ENCODE measurements at places on chromosomes 6 and 20. TPM values are rescaled to one million over a fixed set of nuclear protein-coding genes. Genes with fewer than 3 reads are reported as not detected.

- no peak for DNase-seq
- H3K36me3 ChIP-seq: no peaks in the 10 kb centered on the region
- no peak overlapping the region for H3K27ac ChIP-seq
These were observed 343.4 kb downstream of the CDC5L start for GRCh38 chr6:44730771-44731391.

DNA sequence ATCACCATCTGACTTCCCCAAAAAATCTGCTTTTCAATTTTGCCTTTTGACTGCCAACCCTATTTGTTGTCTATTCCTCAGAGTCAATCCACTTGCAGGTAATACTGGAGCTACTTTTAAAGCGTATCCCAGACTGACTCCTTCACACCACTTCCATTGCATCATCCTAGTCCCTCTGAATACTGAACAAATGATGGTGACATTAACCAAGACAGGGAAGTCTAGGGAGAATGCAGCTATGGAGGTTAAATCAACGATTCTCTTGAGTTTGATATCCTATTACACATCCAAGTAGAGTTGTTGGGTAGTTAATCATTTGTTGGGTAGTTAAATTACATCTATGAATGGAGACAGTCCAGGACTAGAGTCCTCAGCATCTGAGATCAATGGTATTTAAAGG is 2.0 kb downstream of the OGFRL1 start:
- peak overlapping the region; percentile 83 for H3K4me3 ChIP-seq
- DNase-seq: no peak
- H3K27me3 ChIP-seq: no peaks in the 10 kb centered on the region
- H3K36me3 ChIP-seq: peaks cover 6% of the 10 kb centered on the region

- H3K4me1 ChIP-seq: no peaks in the 10 kb centered on the region
- no peaks in the 10 kb centered on the region for H3K36me3 ChIP-seq
- no peak overlapping the region for H3K4me3 ChIP-seq
- peaks cover 41% of the 10 kb centered on the region for H3K27me3 ChIP-seq
- H3K27ac ChIP-seq: no peak overlapping the region
These were observed 156.7 kb upstream of the PMEPA1 start for GRCh38 chr20:57866250-57867106.

DNA sequence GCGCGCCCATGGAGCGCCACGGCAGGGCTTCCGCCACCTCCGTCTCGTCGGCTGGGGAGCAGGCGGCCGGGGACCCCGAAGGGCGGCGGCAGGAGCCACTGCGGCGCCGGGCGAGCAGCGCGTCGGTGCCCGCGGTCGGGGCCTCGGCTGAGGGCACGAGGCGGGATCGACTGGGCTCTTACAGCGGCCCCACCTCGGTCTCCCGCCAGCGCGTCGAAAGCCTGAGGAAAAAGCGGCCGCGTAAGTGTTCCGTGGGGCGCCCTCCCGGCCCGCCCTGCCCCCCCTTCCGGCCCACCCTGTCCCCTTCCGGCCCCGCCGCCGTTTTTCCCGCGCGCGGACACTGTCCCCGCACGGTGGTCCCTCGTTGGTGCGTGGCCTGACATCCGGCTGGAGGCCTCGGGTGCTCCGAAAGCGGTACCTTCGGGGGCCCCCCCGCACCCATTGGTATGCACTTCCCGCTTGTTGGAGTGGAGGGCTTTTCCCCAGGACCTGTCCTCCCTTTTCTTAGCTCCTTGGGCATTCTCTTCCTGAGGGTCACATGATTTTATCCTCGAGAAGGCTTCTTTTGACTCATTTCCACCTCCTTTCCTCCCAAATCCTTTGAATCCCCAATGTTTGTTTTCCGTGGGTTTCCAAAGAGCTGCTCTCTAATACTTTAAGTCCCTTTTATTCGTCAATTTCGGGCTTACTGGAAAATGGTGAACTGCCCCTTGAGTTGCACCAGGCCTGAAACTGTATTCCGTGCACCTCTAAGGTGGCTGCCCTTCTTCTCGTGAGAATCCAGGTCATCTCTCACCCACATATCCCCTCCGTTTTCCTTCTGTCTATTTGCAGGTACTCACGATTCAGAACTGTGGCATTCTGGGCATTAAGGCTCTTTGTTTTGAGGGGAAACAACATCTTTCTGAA is 556 bp downstream of the PANK2 start:
- H3K36me3 ChIP-seq: peaks cover 5% of the 10 kb centered on the region
- peak overlapping the region; percentile 81 for H3K4me3 ChIP-seq
- H3K27ac ChIP-seq: peak overlapping the region; percentile 95
- no peaks in the 10 kb centered on the region for H3K27me3 ChIP-seq
- H3K4me1 ChIP-seq: peaks cover 70% of the 10 kb centered on the region

GRCh38 chr6:2988094-2988425 is 11.6 kb upstream of the NQO2 start:
- H3K36me3 ChIP-seq: no peaks in the 10 kb centered on the region
- peak overlapping the region; percentile 100 for H3K27ac ChIP-seq

DNA sequence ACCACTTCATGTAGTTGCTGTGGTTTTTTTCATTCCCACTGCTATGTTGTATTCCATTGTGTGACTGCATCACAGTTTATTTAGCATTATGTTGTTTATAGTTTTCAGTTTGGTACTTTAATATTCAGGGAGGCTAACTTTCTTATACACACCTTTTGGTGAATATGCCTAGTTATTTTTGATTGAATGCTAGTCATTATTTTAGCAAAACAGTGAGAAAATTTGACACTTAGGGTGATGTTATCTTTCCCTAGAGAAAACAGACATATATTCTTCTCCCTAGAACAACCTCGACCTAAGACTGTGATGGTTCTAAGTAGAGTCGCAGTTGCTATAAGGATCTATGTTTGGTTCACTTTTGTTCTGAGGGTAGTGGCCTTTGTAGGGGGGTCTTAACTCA is 120.8 kb upstream of the B3GAT2 start:
- H3K4me1 ChIP-seq: peaks cover 28% of the 10 kb centered on the region
- no peaks in the 10 kb centered on the region for H3K36me3 ChIP-seq
- no peaks in the 10 kb centered on the region for H3K27me3 ChIP-seq
- no peak for DNase-seq
- H3K27ac ChIP-seq: no peak overlapping the region
- no peak overlapping the region for H3K4me3 ChIP-seq

The CSTF1 gene
- 16.9 TPM for total RNA-seq

The SLC22A2 gene
- total RNA-seq: not detected

DNA sequence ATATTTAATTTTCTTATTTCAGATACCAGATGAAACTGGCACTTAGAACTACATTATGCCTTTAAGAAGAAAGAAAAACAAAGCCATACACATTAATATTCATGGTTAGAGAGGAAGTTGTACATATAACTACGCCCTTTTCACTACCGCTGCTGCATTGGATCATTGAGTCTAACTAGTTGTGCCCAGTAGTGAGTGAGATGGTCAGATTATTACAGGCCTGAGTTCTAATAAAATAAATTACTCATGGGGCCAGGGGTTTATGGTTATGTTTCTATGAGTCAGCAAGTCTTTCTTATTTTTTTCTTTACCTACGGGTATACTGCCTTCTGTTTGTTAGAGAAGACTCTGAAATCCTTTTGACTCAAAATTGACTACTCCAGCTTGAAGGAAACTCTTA is 11.5 kb downstream of the RIOK1 start:
- peaks cover 96% of the 10 kb centered on the region for H3K36me3 ChIP-seq
- H3K27me3 ChIP-seq: no peaks in the 10 kb centered on the region
- no peak overlapping the region for H3K4me3 ChIP-seq
- H3K27ac ChIP-seq: no peak overlapping the region

- peaks cover 31% of the 10 kb centered on the region for H3K36me3 ChIP-seq
- peaks cover 17% of the 10 kb centered on the region for H3K4me1 ChIP-seq
- no peaks in the 10 kb centered on the region for H3K27me3 ChIP-seq
- DNase-seq: peak; percentile 68
- peak within 1 kb of the TSS; percentile 70 for H3K27ac ChIP-seq
- peak within 1 kb of the TSS; percentile 71 for H3K4me3 ChIP-seq
These were observed at the start of gene GNMT for GRCh38 chr6:42960243-42961019. Gene GNMT (plus strand): TSS chr6:42960754. CDS start chr6:42960768, 14 bp downstream.

The ABHD12 gene
- total RNA-seq: 23.2 TPM

The TULP1 gene
- not detected for total RNA-seq

DNA sequence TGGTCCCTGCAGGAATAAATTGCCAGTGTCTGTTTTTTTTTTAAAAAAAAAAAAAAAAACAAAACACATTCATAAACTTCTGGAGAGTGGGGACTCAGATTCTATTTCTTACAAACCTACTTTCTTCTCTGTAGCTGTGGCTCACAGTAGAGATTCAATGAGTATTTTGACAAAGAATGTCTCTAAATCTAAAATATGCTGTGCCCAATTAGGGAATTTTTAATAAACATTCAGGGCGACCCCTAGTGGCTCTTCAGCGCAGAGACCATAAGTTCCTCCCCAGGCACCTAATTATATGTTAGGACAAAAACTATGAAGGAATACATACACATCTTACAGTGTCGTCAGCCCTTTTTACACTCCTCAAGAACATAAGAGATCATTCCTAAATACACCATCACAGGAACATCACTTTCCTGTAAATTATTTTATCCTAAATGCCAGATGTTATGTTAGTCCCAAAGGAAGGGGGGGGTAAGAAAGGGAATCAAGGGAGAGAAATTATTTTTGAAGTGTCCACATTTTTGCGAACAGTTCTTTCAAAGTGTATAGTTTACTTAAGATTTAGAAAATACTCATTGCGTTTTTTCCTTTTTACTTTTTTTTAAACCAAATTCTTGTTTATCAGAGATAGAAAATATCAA is 21.8 kb upstream of the NAA20 start:
- peaks cover 99% of the 10 kb centered on the region for H3K4me1 ChIP-seq
- DNase-seq: no peak
- H3K27me3 ChIP-seq: no peaks in the 10 kb centered on the region
- H3K36me3 ChIP-seq: peaks cover 74% of the 10 kb centered on the region
- H3K4me3 ChIP-seq: no peak overlapping the region

The LPA gene
- total RNA-seq: not detected

- H3K4me3 ChIP-seq: peak overlapping the region; percentile 57
- DNase-seq: no peak
- H3K36me3 ChIP-seq: no peaks in the 10 kb centered on the region
- peak overlapping the region; percentile 92 for H3K27ac ChIP-seq
- peaks cover 59% of the 10 kb centered on the region for H3K27me3 ChIP-seq
These were observed 123.7 kb downstream of the MRPL14 start for GRCh38 chr6:44003345-44004061.

DNA sequence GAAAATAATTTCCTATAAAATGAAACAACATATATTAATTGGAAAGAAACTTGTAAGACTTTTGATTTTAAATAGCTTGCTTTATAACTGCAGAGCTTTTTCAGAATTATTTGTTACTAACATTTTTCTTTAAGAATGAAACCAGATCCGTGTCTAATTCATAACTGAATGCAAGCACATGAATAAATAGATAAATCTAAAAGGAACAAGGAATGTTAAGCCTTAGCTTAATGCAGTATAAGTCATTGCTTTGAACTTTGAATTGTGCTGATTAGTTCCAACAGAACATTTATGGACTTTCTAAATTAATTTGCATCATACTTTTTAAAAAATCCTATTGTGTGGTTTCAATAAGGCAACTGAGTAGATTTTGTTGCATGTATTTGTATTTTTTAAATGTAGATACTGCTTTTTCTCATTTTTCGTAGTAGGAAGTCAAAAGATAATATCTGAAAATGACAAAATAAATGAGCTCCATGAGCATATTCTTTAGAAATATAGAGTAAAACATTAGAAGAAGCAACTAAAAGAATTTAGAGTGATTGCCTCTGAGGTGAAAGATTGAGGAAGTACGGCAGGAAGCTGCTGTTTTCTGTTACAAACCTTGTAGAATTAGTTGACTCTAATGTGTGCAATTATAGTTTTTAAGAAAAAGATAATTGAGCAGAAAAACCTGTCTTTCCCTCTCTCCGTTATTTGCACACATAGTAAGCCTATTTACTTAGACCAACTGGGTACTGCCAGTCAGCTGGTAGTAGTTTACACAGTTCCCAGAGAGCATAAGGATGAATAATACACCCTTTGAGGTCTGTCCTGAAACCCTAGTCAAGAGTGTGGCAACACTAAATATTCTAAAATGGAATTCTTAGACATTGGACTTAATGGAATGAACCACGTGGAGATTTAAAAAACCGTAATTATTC is 32.6 kb upstream of the SLC35D3 start:
- H3K4me3 ChIP-seq: no peak overlapping the region
- no peaks in the 10 kb centered on the region for H3K36me3 ChIP-seq
- H3K4me1 ChIP-seq: peaks cover 3% of the 10 kb centered on the region
- H3K27me3 ChIP-seq: no peaks in the 10 kb centered on the region
- H3K27ac ChIP-seq: no peak overlapping the region

GRCh38 chr20:48270885-48271284 is 485.6 kb upstream of the SULF2 start:
- no peak overlapping the region for H3K27ac ChIP-seq
- H3K36me3 ChIP-seq: no peaks in the 10 kb centered on the region
- peaks cover 4% of the 10 kb centered on the region for H3K4me1 ChIP-seq
- no peak for DNase-seq

The METTL24 gene
- total RNA-seq: 1.2 TPM

The HNF4A gene
- total RNA-seq: not detected

The SALL4 gene
- 0.25 TPM for total RNA-seq

- H3K36me3 ChIP-seq: peaks cover 14% of the 10 kb centered on the region
- H3K4me1 ChIP-seq: peaks cover 31% of the 10 kb centered on the region
- peak; percentile 1 for DNase-seq
- H3K27ac ChIP-seq: no peak overlapping the region
These were observed 41.7 kb upstream of the ZBP1 start for GRCh38 chr20:57661746-57662455.

- H3K27ac ChIP-seq: peak overlapping the region; percentile 62
- peaks cover 26% of the 10 kb centered on the region for H3K4me1 ChIP-seq
- no peaks in the 10 kb centered on the region for H3K36me3 ChIP-seq
- no peaks in the 10 kb centered on the region for H3K27me3 ChIP-seq
These were observed 415.1 kb downstream of the PLCB1 start for GRCh38 chr20:8547035-8547650.

- no peak for DNase-seq
- no peak overlapping the region for H3K27ac ChIP-seq
- no peak overlapping the region for H3K4me3 ChIP-seq
- peaks cover 3% of the 10 kb centered on the region for H3K4me1 ChIP-seq
- H3K27me3 ChIP-seq: peaks cover 5% of the 10 kb centered on the region
These were observed 6.9 kb downstream of the HAO1 start for GRCh38 chr20:7933346-7933745.

GRCh38 chr6:10453596-10453995 is 38.7 kb upstream of the TFAP2A start:
- H3K27ac ChIP-seq: no peak overlapping the region
- no peaks in the 10 kb centered on the region for H3K36me3 ChIP-seq
- DNase-seq: no peak
- no peaks in the 10 kb centered on the region for H3K4me1 ChIP-seq
- no peak overlapping the region for H3K4me3 ChIP-seq

- no peaks in the 10 kb centered on the region for H3K27me3 ChIP-seq
- H3K27ac ChIP-seq: peak overlapping the region; percentile 92
- H3K4me1 ChIP-seq: peaks cover 51% of the 10 kb centered on the region
- no peaks in the 10 kb centered on the region for H3K36me3 ChIP-seq
- DNase-seq: no peak
These were observed 671 bp downstream of the EFHC1 start for GRCh38 chr6:52420668-52421358.

GRCh38 chr6:154650351-154650750 is 82.9 kb upstream of the SCAF8 start:
- H3K4me3 ChIP-seq: no peak overlapping the region
- DNase-seq: no peak
- H3K4me1 ChIP-seq: peaks cover 21% of the 10 kb centered on the region
- peak overlapping the region; percentile 17 for H3K27ac ChIP-seq

GRCh38 chr20:438571-439469 is 23.5 kb downstream of the TBC1D20 start:
- no peaks in the 10 kb centered on the region for H3K27me3 ChIP-seq
- peak overlapping the region; percentile 31 for H3K27ac ChIP-seq
- peaks cover 96% of the 10 kb centered on the region for H3K36me3 ChIP-seq
- no peak for DNase-seq

Data from left ventricle myocardium inferior (tissue), 1 donor.